Activated T-helper 1 cell treated with anti-CD3 and anti-CD28 coated beads, Interleukin-12 subunit alpha, Interleukin-12 subunit beta, Interleukin-2, Interleukin-4 antibody, amounts not matched to agents 30 ng/mL and 10 ng/mL and 1 ng/mL, durations not matched to agents 14 hours and 24 hours and 36 hours (primary cell): ENCODE measurements at places on chromosomes 12 and 14.

GRCh38 chr12:95118138-95118787 lies 44.8 kb upstream of the NR2C1 start:
- no peak for DNase-seq

DNA sequence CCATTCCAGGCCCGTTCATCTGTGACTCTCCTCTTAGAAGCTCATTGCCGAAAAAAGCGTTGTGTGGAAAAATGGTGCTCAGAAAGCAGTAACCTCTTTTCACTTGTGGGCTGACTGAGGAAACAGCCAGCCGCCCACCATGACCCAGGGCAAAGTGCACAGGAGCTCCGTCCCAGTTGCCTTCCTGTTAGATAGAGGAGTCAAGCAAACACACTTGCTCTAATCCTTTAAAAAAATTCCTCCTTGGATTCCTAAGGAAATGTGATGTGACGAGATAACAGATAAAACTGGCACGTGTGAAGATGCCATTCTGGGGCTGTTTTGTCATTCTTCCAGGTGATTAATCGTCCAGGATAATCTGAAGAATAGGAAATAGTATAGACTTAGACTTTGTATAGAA lies 396.8 kb upstream of the DDHD1 start:
- DNase-seq = no peak

- no peak for DNase-seq
These were observed 100.1 kb upstream of the PDE3A start for GRCh38 chr12:20268121-20268732.

- DNase-seq = no peak
These were observed 828.8 kb downstream of the C12orf50 start for GRCh38 chr12:87200289-87200979.

DNA sequence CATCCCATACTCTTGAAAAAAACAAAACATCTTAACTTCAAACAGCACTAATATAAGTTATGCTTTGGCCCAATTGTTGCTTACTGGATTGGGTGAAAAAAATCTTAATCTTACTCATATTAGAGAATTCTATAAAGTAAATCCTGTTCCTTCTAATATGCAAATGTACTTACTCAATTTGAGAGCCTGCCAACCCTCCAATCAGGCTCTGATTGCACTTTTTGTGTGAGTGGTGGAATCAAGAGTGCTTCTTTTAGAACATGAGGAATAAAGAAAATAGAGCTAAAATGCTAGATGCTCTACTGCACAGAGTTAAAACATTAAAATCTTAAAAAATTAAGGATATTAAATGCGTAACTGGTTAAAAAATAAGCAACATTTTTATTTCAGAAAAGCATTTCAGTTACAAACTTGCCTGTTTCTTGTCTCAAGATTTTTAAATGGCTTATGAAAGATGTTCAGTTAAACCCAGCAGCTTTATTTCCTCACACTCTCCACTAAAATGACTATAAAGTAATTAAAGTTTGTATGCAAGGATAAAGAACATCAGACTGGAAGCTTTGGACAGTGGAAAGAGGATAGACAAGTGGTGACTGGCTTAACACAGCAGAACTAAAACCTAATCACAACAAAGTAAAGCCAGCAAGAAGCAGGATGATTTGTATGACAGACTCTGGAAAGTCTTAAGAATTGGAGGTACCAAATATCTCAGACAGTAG lies 177.5 kb downstream of the SLC2A13 start:
- no peak for DNase-seq

- DNase-seq = no peak
These were observed 573.7 kb downstream of the ALG10 start for GRCh38 chr12:34595749-34596733.

GRCh38 chr14:93909429-93910128 lies 17.6 kb upstream of the FAM181A start:
- no peak for DNase-seq

GRCh38 chr12:93379981-93380361 lies 2.2 kb downstream of the NUDT4 start:
- no peak for DNase-seq

- DNase-seq = no peak
These were observed 19.6 kb downstream of the SLC8B1 start for GRCh38 chr12:113315358-113315757.

- no peak for DNase-seq
These were observed 4.5 kb downstream of the ACOT6 start for GRCh38 chr14:73616831-73617230.

DNA sequence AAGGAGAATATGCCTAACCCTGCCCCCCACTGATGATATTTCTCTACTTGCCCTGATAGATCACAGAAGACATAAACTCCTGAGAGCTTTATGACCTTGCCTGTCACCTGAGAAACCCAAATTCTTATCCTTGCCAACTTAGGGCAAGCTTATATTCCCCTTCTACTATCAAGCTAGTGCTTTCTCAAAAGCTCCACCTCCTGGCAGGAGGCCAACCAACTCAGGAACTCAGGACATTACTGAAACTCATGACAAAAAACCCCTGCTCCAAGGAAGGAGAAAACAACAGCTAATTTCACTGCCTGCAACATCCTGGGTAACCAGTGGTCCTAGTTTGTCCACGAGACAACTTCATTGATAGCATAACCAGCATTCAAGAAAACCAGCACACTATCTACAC lies 60.9 kb upstream of the FSCB start:
- no peak for DNase-seq

GRCh38 chr12:49907352-49907751 lies 3.7 kb upstream of the FAIM2 start:
- no peak for DNase-seq

- DNase-seq = no peak
These were observed 24.0 kb upstream of the EVL start for GRCh38 chr14:100041271-100041670.
